ENCODE measurements at places on chromosomes 2 and 18.

- no peak for DNase-seq
Measured at GRCh38 chr18:64258111-64258650, 109.3 kb upstream of the LINC00305 start.

DNA sequence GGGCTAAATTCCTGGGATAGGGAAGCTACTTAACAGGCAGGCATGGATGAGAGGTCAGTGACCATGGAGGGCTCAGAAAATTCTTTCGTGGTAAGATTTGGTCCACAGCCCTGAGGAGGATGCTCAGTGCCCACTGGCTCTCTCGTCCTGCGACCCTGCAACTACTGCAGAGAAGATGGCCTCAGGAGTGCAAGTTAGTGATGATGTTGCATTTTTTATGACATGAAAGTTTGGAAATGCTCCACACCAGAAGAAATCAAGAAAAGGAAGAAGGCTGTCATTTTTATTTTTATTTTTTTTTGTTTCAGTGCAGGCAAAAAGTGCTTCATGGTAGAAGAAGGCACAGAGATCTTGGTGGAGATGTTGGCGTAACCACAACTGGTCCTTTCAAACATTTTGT is 238.6 kb upstream of the PARD3B start:
- DNase-seq = no peak

DNA sequence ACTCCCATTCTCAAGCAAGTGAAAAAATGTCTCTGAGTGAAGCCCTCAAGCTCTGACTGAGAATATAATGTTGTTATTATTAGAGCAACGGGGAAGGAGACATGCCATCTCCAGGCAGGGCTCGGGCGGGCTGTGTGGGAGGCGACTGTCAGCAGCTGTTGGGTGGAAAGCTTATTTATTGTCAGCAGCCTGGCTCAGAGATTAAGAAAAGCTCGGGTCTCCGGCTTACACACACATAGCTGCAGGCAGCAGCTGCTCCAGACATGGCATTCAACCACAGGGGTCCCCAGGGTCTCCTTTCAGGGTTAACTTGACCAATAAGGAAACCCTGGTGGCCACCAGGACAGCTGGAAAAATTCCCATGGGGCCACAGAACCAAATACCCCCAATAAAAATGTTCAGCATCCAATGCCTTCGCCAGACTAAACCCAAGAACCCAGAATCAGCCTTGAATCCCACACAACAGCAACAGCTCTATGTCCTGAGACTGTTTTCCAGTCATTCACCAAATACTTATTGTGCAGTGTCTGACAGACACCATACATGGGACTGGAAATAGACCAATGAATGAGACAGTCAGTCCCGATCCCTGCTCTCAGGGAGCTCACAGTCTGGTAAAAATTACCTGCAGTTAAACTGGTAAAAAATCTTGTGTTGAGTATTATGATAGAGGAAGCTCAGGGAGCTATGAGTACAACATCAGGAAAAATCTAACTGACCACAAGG is 70.5 kb upstream of the RTN4 start:
- no peak for DNase-seq

DNA sequence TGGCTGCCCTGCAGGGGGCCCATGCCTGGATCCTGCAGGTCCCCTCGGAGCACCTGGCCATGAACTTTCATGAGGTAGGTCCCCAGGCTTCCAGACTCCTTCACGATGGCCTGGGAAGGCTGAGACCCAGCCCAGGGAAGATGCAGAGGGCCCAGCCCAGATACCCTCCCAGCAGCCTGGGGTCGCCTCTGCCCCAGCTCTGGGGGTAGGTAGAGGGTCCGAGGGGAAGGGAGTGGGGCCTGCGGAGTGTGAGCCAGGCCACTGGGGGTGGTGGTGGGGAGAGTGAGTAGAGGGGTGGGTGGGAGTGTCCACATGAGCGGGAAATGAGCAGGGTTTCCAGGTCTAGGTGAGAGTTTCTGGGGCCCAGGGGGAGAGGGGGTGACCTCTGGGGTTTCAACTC is 1.2 kb upstream of the CHRND start:
- DNase-seq = no peak

- DNase-seq = no peak
Measured at GRCh38 chr18:37249171-37249886, 316.3 kb downstream of the CELF4 start.

- peak; percentile 35 for DNase-seq
Measured at GRCh38 chr2:86372641-86373502, 35.4 kb upstream of the REEP1 start.

- no peak for DNase-seq
Measured at GRCh38 chr18:37805773-37806404, 240.3 kb upstream of the CELF4 start.

DNA sequence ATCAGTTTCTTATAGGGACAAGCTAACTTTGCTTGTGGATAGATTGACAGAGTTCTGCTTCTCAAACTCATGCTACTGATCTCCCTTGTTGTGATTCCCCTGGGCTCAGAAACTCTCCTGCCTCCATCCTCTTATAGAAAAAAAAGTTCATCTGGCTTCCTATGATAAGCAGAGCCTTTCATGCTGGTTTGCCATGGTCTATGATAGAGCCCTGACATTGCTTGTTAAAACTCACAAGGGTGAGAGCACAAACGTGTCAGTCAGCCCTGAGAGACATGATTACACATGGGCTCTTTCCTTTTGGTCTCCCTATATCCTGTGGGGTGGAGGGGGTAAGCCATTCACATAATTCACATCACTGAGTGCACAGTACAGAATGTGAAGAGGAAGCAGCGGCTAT is 121.8 kb downstream of the TDRD15 start:
- DNase-seq = no peak

GRCh38 chr2:240149943-240150784 is 9.7 kb upstream of the OTOS start:
- peak; percentile 73 for DNase-seq

GRCh38 chr18:32373995-32374394 is 96.7 kb downstream of the GAREM1 start:
- DNase-seq = no peak

- no peak for DNase-seq
Measured at GRCh38 chr2:177078416-177078815, 134.2 kb upstream of the HNRNPA3 start.

- DNase-seq = no peak
Measured at GRCh38 chr2:229089776-229090175, 181.3 kb downstream of the PID1 start.

GRCh38 chr2:45506756-45507155 is 104.3 kb downstream of the SRBD1 start:
- no peak for DNase-seq

- no peak for DNase-seq
Measured at GRCh38 chr2:226123300-226123699, 676.3 kb downstream of the IRS1 start.

- no peak for DNase-seq
Measured at GRCh38 chr18:24112464-24112863, 26.4 kb upstream of the CABYR start.

- DNase-seq = no peak
Measured at GRCh38 chr2:181607629-181608590, 49.0 kb downstream of the CERKL start.

DNA sequence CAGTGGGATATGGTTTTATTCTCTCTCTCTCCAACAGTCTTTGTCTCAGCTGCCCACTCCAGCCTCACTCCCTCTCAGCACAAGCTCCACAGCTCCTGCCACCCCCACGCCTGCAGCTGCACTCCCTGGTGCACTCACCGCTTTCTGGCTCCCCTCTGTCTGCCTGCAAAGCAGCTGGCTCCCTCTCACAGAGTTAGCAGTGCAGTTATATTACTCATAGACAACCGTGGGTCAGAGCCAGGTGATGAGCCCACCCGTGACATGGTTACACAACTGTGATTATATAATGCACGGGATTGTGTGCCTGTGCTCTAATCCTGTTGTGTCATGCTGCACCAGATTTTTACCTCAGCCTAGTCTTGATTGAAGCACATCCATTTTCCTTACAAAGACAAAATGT is 276.9 kb upstream of the CHAC2 start:
- DNase-seq = peak; percentile 23

- no peak for DNase-seq
Measured at GRCh38 chr2:17661460-17661859, 92.2 kb downstream of the SMC6 start.

DNA sequence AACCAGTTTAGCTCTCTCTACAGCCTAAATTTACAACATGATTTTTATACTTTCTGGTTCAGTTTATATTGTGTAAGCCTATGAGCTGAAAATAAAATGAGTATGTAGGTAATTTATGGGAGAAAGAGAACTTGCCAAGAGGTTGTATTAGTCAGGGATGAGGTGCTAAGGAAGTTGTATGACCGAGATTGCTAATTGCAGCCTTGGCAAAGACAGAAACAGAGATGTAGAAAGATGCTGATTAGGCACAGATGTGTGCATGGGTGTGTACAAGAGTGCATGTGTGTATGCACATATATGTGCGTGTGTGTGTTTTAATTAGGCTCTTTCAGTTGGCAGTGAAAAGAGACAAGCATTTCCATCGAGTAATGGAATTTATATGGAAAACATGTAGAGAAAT is 213.9 kb downstream of the FBXO15 start:
- no peak for DNase-seq

DNA sequence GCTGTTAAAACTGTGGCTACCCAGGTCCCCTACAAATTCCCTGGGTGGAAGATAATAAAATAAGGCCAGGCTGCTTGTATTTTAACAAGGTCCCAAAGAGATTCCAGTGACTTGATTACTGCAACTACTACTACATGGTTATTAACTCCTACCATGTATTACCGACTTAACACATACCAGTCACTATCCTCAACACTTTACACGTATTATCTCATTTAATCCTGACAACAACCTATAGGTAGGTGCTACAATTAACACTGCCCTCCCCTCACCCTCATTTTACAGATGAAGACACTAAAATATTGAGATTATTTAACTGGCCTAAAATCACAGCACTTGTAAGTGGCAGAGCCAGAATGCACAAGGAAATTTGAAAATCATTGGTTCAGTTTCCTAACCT is 5.4 kb downstream of the CLASP1 start:
- DNase-seq = no peak

- no peak for DNase-seq
Measured at GRCh38 chr18:63155910-63156773, 163.4 kb downstream of the BCL2 start.

All from H54 (cell line).